COR-L47 (cell line): ENCODE measurements at places on chromosomes 4 and X.

- DNase-seq = no peak
Measured at GRCh38 chr4:19711871-19712270, 539.8 kb upstream of the SLIT2 start.

- DNase-seq = no peak
Measured at GRCh38 chr4:78691971-78692821, 84.0 kb upstream of the BMP2K start.

- no peak for DNase-seq
Measured at GRCh38 chr4:156169861-156170260, 216.2 kb upstream of the CTSO start.

DNA sequence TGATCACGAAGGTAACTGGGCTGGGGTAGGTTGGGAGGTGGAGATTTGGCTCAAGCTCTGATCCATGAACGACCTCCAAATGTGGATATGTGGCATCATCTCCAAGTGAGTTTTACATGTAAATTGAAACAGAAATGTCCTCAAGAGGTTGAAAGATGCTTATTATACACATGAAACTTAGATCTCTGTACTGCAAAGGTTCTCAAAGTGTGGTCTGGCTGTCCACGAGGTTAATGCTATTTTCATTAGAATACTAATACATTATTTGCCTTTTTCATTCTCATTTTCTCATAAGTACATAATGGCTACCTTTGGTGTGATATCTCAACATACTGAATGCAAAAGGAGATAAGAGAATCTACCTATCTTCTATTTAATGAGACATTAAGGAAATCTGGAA is 198.2 kb downstream of the RASL11B start:
- DNase-seq = no peak

DNA sequence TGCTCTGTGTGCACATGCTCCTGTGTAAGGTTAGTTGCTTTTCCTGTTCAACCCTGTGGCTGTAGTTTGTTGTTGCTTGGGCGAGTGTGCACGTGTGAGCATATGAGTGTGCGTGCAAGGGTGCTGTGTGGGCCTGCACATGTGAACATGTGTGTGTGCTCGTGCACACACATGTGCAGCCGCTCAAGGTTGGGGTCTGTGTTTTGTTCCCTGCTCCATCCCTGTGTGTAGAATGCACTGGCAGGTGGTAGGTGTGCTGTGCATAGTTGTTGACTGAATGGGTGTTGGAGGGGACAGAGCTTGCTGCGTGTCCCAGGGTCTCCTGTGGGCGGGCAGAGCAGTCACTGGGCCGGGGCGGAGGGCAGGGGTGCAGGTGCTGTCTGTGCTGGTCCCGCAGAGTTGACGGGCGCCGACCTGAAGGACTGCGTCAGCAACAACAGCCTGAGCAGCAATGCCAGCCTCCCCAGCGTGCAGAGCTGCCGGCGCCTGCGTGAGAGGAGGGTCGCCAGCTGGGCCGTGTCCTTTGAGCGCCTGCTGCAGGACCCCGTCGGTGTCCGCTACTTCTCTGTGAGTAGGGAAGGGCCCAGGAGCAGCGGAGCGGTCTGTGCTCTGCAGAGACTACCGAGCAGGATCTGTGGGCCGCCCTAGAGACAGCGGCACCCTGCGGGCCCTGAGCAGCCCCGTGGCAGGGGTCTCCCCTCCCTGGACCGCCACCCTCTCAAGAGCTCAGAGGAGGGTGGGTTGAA is 27.9 kb upstream of the HGFAC start:
- DNase-seq = no peak

DNA sequence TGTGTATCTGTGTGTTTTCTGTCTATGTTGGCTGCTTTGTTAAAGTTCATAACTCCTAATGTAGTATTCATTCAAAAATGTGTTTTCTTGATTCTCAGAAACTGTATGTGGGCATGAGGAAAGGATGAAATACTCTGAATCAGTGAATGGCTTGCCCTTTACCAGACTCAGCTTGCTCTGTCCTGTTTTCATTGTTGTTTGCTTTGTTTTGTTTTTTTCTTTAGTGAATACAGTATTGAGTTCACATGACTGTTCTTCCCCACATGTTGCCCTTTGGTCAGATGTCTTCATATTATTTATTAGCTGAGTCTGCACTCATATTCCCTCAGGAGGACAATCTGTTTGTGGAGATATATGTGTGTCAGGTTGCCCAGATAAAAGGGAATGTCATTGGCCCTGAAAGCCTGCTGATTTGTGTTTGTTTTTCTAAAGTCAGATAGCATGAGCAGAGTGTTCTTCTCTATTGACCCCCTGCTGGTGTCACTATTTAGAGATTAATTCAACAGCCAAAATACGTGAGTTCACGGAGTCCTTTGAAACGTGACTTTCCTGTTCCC is 1184.4 kb downstream of the RPA4 start:
- no peak for DNase-seq

DNA sequence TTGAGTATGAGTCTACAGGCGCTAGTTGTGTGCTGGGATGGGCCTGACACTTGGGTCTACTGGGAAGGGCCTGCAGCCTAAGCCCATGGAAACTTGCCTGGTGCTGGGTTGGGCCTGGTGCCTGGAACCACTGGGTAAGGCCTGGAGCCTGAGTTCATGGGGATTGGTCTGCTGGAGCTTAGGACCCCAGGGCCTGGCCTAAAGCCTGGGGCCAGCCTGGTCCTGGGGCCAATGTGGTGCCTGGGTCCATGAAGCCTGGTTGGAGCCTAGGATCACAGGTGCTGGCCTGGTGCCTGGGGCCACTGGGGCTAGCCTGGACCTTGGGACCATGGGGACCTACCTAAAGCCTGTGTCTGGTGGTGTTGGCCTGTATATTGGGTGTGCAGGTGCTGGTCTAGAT is 270.3 kb upstream of the GRIA3 start:
- DNase-seq = no peak

DNA sequence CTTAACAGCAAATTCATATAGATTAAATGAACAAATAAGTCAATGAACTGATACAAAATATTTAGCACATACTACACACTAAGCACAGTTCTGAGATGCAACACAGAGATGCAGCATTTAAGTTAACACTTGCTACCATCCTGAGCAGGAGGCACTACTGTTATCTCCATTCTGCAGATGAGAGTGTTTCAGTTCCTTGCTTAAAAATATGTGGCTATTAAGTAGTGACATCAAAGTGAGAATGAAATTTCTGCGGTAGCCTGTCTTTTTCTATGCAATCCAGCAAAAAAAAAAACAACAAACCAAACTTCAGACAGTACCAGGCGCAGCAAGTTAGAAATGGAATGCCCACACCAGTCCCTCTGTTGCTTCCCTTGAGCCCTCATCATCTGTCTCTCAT is 90.8 kb downstream of the SHISA3 start:
- no peak for DNase-seq

- DNase-seq = no peak
Measured at GRCh38 chr4:47553329-47554125, 68.5 kb downstream of the ATP10D start.

DNA sequence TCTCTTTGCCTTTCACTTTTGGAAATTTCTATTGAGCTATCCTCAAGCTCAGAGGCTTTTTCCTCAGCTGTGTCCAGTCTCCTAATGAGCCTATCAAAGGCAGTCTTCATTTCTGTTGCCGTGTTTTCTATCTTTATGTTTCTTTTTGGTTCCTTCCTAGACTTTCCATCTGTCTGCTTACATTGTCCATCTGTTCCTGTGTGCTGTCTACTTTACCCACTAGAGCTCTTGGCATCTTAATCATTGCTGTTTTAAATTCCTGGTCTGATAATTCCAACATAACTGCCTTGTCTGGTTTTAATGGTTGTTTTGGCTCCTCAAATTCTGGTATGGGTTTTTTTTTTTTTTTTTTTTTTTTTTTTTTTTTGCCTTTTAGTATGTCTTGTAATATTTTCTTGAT is 9.3 kb upstream of the PDE6B start:
- DNase-seq = no peak

DNA sequence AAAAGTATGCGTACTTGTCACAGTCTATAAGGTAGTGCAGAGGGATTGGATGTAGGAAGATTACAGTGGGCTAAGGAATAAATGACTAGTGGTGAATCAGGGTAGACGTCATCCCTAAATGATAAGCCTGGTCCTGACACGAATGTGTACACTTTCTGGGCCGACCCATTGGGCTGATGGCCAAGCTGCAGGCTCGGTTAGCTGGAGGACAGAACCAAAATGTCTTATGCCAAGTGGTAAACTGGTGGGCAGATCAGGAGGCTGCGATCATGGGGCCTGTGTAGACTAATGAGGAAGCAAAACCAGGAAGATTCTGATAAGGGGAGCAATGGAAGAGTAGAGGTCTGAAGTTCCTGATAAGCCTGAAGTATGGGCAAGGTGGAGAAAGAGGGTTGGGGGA is 272.8 kb upstream of the GATB start:
- no peak for DNase-seq

DNA sequence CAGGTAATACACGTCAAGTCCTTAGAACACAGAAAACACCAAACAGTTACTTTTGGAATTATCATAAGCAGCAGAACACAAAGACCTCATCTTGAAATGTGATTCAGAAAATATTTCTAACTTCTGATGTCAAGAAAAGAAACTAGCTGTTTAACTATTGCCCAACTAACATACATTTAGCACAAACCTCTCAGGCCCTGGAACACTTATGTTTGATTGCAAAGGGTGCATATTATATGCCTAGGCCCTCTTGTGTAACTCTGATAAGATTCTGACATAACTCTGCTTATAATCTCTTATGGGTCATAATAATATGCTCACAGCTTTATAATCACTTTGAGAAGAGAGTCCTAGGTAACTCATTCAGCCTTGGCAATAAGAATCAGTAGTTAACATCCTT is 62.6 kb downstream of the TBC1D9 start:
- DNase-seq = no peak

GRCh38 chr4:183618681-183619080 is 40.3 kb downstream of the RWDD4 start:
- no peak for DNase-seq

GRCh38 chr4:1166509-1167243 is 5.7 kb downstream of the SPON2 start:
- DNase-seq = no peak

GRCh38 chr4:165425629-165426028 is 46.8 kb downstream of the CPE start:
- no peak for DNase-seq

GRCh38 chrX:47574547-47575301 is 7.5 kb upstream of the TIMP1 start:
- no peak for DNase-seq

GRCh38 chrX:57364145-57364544 is 77.6 kb downstream of the FAAH2 start:
- no peak for DNase-seq

- no peak for DNase-seq
Measured at GRCh38 chr4:103044183-103044582, 24.7 kb upstream of the SLC9B1 start.

- DNase-seq = no peak
Measured at GRCh38 chrX:101163166-101163565, 56.4 kb upstream of the DRP2 start.

- DNase-seq = no peak
Measured at GRCh38 chr4:181971973-181972372, 271.2 kb upstream of the TENM3 start.

- no peak for DNase-seq
Measured at GRCh38 chr4:101370663-101371210, 23.4 kb upstream of the PPP3CA start.

- no peak for DNase-seq
Measured at GRCh38 chr4:10285028-10285427, 168.4 kb upstream of the WDR1 start.

DNA sequence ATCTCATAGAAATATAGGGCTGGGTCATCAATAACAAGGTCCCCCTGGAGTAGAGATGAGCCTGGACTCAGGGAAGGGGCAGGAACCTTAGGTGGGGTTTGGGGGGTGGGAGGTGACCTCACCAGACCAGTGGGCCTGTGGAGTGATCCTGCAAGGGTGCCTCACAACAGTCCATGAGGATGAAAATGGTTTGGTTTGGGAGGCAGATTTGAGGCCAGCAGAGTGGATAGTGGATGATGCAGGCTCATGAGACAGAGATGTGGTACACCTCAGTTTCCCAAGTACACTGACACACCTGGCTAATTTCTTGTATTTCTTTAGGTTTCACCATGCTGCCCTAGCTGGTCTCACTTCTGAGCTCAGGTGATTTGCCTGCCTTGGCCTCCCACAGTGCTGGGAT is 18.1 kb upstream of the TRIM60 start:
- no peak for DNase-seq

GRCh38 chr4:154464654-154465053 is 26.9 kb downstream of the DCHS2 start:
- DNase-seq = no peak

DNA sequence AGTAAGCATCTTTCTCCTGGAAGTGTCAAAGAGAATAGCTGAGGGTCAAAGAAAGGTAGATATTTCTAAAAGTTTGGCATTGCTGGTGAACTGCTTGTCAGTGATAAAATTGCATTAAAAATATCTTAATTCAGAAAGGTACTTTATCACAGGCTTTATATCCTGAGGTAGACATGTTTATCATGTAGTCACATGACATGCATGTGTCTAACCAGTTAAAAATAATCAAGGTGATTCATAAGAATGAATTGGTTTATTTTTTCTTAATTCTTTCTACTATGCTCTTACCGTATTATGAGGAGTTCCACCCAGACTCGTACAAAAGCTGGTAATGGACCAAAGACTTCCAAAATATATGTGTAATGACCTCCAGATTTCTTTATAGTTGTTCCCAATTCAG is 6.1 kb downstream of the SLC7A11 start:
- no peak for DNase-seq

GRCh38 chr4:181528570-181529184 is 714.5 kb upstream of the TENM3 start:
- peak; percentile 84 for DNase-seq

- no peak for DNase-seq
Measured at GRCh38 chr4:87052615-87053014, 117.8 kb downstream of the AFF1 start.

DNA sequence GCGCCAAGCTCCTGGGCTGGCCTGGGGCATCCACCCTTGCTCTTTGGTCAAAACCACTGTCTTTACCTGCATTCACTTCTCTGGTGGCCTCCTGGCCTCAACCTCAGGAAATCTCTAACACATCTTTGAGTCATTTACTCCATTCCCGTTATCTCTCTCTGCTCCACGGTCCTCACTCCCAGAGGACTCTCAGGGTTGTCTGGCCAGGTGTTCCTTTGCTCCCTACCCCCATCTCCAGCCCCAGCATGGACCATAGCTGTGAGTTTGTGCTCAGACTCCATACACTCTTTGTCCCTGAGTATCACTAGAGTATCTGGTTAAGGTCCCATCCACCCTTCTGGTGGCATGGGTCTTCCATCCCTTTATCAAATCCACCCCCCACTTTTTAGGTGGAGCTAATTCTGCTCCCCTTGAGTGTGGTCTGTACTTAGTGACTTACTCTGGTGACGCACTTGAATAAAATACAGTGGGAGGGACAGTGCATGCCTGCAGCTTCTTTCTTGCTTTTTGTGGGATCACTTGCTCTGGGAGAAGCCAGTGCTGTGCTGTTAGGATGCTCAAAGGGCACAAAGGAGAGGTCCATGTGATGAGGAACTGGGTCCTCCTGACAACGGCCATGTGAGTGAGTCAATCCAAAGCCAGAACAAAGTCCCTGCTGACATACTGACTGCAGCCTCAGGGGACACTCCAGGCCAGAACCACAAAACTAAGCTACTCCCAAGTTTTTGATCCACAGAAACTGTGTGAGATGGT is 44.3 kb downstream of the IGFBP7 start:
- no peak for DNase-seq

GRCh38 chrX:140762061-140762460 is 52.5 kb downstream of the LINC00632 start:
- no peak for DNase-seq
